SK-N-MC (cell line): ENCODE measurements at places on chromosomes 6 and 20.
A peak's percentile ranks its signal among the peaks of the same experiment; 100 is the strongest.

- DNase-seq: no peak
Observed at GRCh38 chr6:13397359-13398068, 69.2 kb upstream of the TBC1D7 start.

DNA sequence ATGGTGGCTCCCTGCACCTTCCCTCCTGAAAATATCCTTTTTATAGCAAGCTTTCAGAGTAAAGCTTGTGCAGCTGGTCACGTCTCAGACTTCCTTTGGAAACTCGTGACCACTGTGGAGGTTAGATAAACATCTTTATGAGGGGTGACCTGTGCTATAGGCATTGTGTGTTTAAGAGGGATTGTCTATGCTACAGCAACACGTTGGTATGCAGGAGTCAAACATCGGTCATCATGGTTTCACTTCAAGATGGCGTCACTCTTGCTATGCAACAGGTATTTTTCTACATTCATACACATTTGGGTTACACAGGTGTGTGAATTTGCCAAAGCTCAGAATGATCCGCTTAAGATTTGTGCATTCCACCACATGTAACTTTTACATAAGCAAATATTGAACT, 14.6 kb upstream of the BLCAP start:
- DNase-seq: no peak

DNA sequence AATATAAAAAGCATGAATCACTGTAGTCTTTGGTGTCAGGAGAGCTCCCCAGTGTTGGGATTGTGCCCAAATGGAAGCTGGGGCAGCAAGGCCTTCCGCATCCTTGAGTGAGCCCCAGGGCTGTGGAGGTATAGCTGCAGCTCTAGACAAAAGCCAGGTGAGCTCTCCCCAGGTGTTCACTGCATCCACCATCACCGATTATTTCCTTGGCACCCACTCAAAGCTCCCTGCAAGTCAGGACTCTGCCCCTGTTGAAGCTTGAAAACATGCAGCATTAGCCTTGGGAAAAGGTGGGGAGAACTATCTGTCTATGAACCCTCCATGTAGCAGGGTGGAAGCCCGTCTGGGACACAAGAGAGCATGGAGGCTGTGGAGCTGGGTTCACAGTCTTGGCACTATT, 228.8 kb downstream of the BMP7 start:
- DNase-seq: no peak

DNA sequence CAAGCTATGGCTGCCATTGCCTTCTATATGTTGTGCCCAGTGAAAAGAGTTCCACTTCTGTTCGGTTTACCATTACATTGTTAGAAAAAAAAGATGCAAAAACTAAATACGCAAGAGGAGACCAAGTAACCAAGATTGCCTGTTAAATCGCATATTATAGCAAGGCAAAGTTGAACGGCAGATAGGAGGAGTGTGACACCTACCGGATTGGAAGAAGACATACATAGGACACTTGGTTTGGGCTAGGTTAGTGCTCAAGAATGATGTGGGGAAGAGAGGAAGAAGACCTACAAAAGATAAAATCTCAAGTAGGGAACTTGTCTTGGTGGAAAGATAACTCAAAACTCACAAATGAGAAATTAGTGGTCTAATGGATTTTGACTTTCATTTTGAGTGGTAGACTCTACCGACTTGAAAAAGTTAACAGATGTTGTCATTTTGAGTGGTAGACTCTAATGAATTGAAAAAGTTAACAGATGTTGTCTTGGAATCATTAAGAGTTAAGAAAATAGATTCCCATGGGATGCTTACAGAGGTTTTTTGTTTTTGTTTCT, 95.5 kb downstream of the F13A1 start:
- DNase-seq: no peak

DNA sequence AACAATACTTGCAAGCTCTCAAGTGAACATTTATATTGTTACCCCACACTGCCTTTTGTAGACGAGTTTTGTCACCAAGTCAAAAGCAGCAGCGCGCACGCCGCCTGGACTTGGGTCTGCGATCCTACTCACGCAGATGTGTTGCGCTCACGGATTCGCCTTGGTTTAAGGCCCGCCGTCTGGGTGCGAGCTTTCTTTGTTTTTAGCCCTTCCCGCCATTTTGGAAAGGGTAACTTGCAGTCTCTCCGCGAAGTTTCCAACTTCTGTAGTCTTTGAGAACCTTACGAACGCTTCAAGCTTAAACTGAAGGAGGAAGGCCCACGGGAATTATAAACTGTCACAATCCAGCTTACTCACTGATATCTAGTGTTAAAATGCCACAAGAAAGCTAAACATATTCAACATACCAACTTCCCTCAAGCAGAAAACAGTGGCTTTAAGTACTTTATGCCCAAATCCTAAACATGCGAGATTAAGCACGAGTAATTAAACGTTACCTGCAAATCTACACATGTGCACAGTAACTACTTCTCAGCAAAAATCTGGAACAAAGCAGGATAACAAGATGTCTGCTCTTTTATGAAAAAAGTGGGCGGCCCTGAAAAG, 80.4 kb upstream of the BTN3A2 start:
- DNase-seq: no peak

DNA sequence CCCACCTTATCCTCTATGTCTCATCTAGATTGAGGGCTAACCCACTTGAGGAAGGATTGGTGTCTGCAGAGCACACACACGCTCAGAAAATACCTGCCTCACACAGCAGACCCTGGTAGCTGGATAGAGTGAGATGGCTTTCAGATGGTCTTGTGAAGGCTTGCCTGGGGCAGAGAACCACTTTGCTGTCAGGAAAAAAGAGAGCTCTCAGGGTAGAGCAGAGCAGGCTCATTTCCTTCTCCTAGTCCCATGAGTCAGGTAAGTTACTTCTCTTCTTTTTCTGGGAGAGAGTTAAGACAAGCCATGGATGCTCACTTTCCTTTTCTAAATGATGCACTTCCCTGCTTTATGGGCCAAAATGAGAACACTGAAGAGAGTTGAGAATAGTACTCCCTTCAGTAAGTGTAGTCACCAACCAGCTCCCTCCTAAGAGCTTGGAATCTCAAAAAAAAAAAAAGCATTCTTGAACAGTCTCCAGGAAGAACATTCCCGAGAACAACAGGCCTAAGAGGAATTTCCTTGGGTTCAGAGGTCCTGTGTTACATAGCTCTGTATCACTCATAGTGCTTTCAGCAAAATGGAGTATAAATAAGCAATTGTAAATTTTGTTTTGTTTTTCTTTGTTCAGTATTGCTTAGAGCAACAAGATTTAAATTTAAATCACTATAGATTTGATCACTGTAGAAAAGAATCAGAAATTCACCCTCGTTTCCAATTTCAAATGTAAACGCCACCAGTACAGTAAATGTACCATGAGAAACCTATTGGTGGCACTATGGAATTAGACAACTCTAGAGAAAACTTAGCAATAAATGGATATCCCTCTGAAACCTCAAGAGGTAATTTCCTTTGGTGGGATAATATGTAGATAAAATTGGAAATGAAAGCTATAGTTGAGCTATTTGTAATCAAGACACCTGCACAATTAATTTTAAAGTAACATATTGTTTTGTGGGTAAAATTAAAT, 530.3 kb downstream of the RFPL4B start:
- DNase-seq: no peak

DNA sequence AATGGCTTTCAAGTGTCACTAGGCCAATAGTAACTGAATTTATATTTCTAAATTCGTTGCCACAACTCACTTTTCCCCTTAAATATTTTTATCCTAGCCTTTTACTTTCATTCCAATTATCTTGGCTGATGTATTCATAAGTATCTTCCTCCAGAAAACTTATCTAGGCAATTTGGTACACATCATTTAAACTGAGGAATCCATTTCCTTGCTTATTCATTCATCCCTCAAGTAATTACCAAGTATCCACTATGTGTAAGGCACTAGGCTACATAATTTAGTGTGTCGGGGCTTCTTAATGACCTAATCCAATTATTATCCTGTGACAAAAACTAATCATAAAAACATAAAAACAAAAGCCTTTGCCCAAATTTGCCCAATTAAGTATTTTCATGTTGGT, 258.3 kb upstream of the TCF21 start:
- DNase-seq: no peak

DNA sequence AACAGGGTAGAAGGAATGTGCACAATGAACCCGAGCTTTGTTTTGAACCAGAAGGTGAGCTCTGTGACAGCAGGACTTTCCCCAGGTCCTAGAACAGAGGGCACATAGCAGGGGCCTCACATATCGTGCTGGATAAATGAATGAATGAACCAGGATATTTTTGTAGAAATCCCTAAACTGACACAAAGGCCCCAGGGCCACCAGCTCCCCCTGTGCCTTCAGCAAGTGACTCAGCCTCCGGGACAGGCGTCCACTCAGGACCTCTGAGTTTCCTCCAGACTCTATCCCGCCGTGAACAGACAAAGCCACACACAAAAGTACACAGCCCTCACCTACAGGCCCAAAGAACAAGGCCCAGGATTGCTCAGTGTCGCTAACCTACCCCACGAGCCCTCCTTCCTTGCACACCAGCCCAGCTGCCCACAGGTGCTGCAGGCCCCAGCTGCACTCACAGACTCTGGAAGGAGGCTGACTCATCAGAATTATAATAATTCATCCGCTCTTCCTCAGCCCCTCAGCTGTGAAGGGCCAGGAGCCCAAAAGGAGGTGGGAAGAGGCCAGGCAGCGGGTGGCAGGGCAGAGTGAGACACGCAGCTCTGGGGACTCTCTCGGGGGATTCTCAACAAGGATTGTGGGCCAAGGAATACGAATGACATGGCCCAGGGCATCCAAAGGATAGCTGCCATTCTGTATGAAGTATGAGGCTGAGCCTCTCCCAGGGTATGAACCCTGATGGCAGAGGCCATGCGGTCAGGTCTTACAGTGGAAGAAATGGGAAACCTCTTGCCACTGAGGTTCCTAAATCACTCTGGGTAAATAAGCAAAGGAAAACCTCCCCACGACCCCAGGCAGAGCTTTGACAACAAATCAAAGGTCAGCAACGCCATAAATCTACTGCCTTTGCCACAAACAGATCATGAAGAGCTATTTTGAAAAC, 40.9 kb downstream of the SUMO4 start:
- no peak for DNase-seq

- DNase-seq: peak; percentile 10
Observed at GRCh38 chr6:166097914-166098522, 69.6 kb downstream of the TBXT start.

DNA sequence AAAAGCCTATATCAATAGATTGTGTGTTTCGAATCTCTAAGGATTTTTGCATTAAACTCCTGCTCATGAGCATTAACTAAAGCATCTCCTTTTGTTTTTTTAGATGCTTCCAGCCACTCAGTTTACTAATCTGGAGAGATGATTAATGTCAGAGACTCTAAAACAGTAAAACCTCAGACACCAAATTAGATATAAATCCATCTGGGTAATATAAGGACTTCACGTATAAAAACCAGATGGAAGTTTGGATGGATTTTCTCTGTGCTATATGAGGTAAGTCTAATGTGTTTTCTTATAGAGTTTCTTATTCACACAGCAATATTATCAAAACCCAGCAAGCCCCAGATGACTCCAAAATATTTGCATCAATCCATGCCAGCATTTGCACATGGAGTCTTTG, 137.2 kb downstream of the SYNE1 start:
- DNase-seq: no peak

DNA sequence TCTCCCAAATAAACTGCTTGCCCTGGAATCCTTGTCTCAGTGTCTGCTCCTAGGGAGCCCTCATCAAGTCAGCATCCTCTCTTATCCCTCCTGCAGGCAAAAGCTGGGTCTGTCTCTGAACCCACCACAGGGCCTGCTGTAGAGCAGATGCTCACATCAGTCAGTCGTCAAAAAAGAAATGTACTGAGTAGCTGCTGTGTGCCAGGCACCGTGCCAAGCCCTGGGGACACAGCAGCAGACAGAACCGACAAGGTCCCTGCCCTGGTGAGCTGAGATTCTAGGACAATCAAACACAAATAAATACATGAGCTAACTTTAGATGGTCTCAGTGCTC, 68.5 kb downstream of the EYA2 start:
- DNase-seq: no peak

DNA sequence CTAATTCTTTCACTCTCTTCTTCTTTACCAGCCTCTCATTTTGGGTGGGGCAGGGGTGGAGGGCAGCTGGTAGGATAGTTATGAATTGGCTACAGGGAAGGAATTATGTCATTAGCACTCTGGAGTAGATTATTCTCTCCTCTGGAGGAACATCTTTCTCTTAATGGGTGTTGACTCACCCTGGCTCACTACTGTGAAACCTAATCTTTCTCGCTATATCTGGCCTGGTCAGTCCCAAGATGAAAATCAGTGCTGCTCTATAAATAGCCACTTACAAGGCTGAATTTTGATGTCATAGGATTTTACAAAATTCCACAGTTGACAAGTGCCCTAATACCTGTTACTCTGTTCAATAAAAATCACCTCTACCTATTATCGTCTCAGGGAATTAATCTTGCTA, 151.3 kb downstream of the COL9A1 start:
- DNase-seq: no peak

GRCh38 chr6:143410859-143411270, 39.6 kb downstream of the ADAT2 start:
- DNase-seq: no peak

DNA sequence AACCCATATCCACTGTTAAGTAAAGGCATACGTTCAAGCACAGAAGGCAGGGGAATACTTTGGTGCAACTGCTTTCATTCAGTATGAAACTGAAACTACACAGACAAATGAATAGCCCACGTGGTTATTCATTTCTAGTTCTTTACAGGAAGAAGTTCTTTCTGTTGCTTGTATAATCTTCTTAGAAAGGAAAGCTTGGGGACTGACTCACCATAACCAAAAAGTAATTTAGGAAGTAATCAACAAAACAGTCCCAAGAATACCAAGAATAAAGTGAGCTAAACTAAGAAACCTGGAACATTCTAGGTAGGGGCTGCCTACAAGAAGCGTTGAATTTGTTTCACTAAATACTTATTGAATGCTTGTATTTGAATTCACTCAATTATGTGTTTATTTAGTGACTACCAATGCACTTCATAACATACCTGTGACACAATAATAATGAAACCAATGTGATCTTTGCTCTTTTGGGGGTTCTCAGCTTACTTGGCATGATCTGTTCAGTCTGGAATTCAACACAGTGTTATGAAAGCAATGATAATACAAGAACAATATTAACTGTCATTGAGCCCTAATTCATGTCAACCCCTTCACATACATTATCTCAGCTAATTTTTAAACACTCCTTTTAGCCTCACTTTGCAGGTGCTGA, 25.1 kb upstream of the KIAA0408 start:
- DNase-seq: no peak

- peak; percentile 3 for DNase-seq
Observed at GRCh38 chr20:57654363-57654997, 34.3 kb upstream of the ZBP1 start.

- no peak for DNase-seq
Observed at GRCh38 chr20:57650266-57650665, 30.0 kb upstream of the ZBP1 start.

- DNase-seq: no peak
Observed at GRCh38 chr20:51003753-51004152, 19.2 kb downstream of the KCNG1 start.

- no peak for DNase-seq
Observed at GRCh38 chr6:41560431-41561192, 14.4 kb downstream of the FOXP4 start.
